ENCODE measurements at places on chromosomes 12 and 14. TPM values are rescaled to one million over a fixed set of nuclear protein-coding genes. Genes with fewer than 3 reads are reported as not detected.

- no peak overlapping the region for H3K27ac ChIP-seq
- H3K36me3 ChIP-seq, result no peaks in the 10 kb centered on the region
- no peaks in the 10 kb centered on the region for H3K4me1 ChIP-seq
- no peaks in the 10 kb centered on the region for H3K27me3 ChIP-seq
These were observed 48.8 kb upstream of the SLCO1C1 start for GRCh38 chr12:20646239-20646827.

DNA sequence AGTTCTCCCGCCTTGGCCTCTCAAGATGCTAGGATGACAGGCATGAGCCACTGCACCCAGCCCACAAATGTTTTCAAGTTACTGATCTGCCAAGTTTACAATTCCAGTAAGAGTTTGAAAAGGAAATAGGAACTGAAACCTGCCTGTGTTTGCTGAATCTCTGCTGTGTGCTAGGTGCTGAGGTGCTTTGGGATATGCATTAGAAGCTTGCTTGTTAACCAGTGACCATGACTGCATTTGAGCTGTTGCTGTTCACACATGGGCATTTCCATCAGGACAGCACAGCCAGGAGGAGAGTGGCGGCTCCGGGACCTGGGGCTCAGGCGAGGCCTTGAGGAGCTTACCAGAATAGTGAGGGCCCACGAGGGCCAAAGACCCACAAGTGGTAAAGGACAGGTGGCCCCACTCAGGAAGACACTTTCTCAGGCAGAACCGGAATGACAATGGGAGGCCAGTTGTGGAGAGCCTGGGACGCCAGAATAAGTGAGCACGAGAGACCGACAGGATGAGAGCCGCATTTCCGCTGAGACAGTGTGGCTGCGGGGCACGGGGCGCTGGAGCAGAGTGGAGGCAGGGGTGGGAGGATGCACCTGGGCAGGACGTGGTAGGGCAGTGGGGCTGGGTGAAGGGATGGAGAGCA, 54.5 kb upstream of the MMP17 start:
- peaks cover 18% of the 10 kb centered on the region for H3K4me1 ChIP-seq
- no peak overlapping the region for H3K27ac ChIP-seq
- H3K4me3 ChIP-seq, result no peak overlapping the region
- no peaks in the 10 kb centered on the region for H3K27me3 ChIP-seq
- no peak for DNase-seq
- H3K36me3 ChIP-seq, result peaks cover 30% of the 10 kb centered on the region

Gene SCNN1A
- polyA plus RNA-seq, result 13.2 TPM

DNA sequence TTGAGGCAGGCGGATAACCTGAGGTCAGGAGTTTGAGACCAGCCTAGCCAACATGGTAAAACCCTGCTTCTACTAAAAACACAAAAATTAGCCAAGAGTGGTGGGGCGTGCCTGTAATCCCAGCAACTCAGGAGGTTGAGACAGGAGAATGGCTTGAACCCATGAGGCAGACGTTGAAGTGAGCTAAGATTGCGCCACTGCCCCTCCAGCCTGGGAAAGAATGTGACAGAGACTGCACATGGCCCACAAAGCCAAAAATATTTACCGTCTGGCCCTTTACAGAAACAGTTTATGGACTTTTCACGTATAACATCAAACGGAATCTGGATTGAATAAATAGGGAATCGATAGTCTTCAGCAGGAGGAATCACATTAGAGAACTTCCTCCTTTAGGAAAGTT, 3.5 kb downstream of the RSRC2 start:
- H3K27ac ChIP-seq, result peak overlapping the region; percentile 7
- no peak overlapping the region for H3K4me3 ChIP-seq
- no peak for DNase-seq
- H3K36me3 ChIP-seq, result peaks cover 11% of the 10 kb centered on the region
- no peaks in the 10 kb centered on the region for H3K27me3 ChIP-seq
- peaks cover 20% of the 10 kb centered on the region for H3K4me1 ChIP-seq

Gene HCAR3
- polyA plus RNA-seq, result 2.8 TPM

GRCh38 chr12:95944108-95944704, 1.1 kb downstream of the AMDHD1 start:
- H3K4me3 ChIP-seq, result no peak overlapping the region
- H3K27me3 ChIP-seq, result no peaks in the 10 kb centered on the region
- H3K27ac ChIP-seq, result no peak overlapping the region
- no peaks in the 10 kb centered on the region for H3K36me3 ChIP-seq
- no peak for DNase-seq
- peaks cover 9% of the 10 kb centered on the region for H3K4me1 ChIP-seq

DNA sequence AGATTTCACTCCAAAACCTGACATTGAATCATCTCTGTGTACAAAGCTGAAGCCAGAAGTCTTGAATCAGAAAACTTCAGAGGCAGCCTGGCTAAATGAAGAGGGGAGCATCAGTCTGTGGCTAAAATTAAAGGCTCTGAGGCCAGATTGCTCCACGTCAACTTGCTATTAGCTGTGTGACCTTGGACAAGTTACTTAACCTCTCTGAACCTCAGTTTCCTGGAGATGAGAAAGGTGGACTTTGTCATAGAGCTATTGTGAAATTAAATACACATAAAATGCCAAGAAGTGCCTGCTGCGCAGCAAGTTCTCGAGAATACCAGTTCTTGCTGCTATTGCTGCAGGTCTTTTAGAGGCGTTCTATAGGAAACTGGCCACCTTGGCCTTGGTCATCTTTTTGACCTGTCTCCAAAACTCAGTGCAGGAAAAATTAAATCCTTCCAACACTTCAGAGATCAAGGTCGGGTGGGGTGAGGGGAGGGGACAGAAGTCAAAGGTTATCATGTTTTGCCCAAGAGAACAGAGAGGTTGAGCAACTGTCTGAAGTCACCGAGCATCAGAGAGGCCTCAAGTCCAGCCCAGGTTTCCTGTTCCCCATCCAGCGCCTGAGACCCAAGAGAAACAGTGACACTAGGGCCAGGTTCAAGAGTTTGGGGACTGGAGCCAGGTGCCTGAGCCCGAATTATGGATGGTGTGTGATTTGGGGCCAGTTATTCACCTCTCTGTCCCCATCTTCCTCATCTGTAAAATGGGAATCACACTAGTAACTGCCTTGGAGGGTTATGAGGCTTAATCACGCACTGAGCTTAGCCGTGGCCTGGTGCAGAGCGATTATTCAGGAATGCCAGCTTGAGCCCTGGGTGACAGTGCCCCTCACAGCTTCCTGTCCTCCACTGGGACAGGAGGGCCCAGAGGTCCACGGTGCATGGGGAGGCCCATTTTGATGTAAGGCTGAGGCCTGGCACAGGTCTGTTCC, 1.1 kb downstream of the SERPINA1 start:
- H3K27me3 ChIP-seq, result peaks cover 4% of the 10 kb centered on the region
- DNase-seq, result no peak
- no peaks in the 10 kb centered on the region for H3K36me3 ChIP-seq
- peaks cover 5% of the 10 kb centered on the region for H3K4me1 ChIP-seq

Gene CD163
- polyA plus RNA-seq, result 0.14 TPM

DNA sequence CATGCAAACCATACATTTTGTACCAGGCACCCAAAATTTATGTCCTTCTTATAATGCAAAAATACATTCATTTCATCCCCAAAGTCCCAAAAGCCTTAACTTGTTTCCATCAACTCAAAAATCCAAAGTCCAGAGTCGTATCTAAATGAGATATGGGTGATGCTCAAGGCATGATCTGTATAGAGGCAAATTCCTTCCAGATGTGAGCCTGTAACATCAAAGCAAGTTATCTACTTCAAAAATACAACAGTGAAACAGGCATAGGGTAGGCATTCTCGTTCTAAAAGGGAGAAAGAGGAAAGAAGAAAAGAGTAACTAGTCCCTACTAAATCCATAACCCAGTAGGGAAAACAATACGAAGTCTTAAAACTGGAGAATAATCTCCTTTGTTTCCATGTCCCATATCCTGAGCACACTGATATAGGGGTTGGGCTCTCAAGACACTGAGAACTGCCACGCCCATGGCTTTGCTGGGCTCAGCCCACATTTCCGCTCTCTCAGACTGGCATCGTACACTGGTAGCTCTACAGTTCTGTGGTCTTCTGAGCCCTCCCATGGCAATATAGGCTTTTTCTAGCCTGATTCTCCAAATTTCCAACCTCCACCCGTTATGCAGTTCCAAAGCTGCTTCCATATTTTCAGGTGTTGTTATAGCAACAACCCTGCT, 232.8 kb downstream of the TMTC2 start:
- H3K4me1 ChIP-seq, result no peaks in the 10 kb centered on the region
- H3K27ac ChIP-seq, result no peak overlapping the region
- no peak for DNase-seq
- H3K4me3 ChIP-seq, result no peak overlapping the region

Gene PLBD1
- polyA plus RNA-seq, result 13.4 TPM

DNA sequence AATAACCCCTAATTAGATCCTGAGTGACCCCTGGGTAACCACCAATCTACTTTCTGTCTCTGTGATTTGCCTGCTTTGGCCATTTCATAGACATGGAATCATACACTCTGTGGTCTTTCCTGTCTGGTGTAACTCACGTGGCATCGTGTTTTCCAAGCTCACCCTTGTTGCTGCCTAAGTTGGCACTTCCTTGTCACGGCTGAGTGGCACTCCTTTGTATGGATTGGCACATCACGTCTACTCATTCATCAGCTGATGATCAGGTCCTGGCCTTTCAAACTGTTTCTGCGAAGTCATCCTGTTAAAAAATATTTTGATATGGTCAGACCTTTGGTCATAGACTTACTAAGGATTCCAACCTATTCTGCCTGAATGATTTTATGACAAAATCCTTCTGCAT, 87.7 kb downstream of the GLT1D1 start:
- H3K27ac ChIP-seq, result no peak overlapping the region
- H3K27me3 ChIP-seq, result no peaks in the 10 kb centered on the region

DNA sequence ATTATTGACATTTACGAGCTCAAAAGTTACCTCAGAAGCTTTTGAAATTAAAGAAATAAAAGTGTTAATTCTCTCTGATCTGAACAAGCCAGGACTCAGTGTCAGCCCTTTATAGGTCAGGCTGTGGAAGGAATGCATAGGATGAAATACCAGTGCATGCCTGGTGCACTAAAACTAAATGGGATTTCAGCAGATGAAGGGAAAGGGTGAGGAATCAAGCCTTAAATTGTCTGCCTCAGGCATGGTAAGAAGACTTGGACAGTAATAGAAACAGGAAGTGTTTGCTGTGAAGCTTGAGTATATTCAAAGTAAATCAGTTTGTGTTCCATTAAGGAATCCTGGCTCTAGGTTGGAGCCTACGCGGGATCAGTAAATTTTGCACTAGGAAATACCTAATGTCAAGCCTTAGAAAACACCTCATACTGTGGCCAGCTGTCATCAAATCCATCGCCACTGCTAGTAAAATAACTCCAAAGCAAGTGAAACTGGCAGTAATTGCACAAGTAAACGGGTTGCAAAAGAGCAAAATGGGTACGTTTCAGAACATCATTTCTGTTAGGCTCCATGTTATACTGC, 76.3 kb downstream of the PDE3A start:
- H3K4me3 ChIP-seq, result no peak overlapping the region
- no peak for DNase-seq
- no peaks in the 10 kb centered on the region for H3K36me3 ChIP-seq
- H3K27ac ChIP-seq, result no peak overlapping the region
- no peaks in the 10 kb centered on the region for H3K27me3 ChIP-seq

Gene CCDC88C
- polyA plus RNA-seq, result 1.9 TPM

DNA sequence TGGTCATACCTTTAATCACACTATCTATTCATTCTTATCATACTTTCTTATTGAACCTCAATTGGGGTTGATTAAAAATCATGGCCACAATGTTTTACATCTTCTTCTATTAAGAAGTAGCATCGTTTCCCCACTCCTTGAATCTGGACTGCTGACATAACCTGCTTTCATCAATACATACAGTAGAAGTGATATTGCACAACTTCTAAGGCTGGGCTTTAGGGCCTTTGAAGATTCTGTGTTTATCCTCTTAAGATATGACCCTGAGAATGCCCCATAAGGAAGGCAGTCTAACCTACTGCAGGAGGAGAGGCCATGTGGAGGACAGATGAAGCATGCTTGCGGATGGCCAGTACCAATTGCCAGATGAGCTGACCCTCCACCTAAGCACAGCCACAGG, 1142.8 kb upstream of the SEL1L start:
- H3K36me3 ChIP-seq, result no peaks in the 10 kb centered on the region
- H3K4me1 ChIP-seq, result no peaks in the 10 kb centered on the region
- H3K4me3 ChIP-seq, result no peak overlapping the region
- H3K27me3 ChIP-seq, result no peaks in the 10 kb centered on the region

Gene DPF3
- 1.1 TPM for polyA plus RNA-seq

Gene BEGAIN
- 0.28 TPM for polyA plus RNA-seq

- no peaks in the 10 kb centered on the region for H3K4me1 ChIP-seq
- no peak overlapping the region for H3K4me3 ChIP-seq
- no peak for DNase-seq
These were observed 131.8 kb downstream of the PTPRR start for GRCh38 chr12:70788774-70789173.

DNA sequence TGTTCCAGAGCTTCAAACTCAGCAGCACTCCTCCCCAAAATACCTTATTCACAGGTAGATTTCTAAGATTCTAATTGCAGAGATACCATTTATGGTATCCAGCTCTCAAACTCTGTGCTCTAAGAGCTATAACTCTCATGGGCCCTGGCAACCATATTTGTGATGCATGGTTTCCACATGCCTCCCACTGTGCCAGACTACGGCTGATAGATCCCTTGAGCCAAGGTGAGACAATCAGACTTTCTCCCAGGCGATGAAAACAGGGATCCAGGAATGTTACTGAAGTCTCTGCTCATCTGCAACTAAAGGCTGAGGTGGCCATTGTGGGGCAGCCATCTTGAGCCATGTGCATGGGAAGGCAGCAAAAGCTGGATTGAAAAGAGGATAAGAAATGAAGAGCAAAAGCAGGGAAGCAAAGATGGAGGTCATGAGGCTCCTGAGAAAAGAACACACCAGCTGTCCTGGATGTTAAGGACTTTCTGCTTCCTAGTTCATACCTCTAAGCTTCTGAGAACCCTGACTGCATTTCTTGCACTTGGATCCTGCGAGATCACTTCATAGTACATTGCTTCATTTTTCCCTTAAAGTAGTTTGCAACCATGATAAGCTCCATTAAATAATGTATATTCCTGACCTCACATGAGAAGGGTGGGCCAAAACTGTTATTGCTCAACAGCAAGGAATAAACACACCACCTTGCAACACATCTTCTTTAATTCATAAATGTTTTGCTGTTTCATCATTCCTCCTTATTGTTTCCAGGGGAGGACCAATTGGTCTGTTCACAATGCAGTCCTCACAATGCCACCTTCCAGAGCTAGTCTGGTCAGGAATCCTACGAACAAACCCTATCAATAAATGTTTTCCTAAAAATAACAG, 5.4 kb downstream of the EGLN3 start:
- no peak for DNase-seq
- H3K4me3 ChIP-seq, result no peak overlapping the region
- H3K27me3 ChIP-seq, result peaks cover 19% of the 10 kb centered on the region

Gene RPS6KL1
- polyA plus RNA-seq, result 0.69 TPM

Gene RPL10L
- polyA plus RNA-seq, result not detected

- H3K4me3 ChIP-seq, result no peak overlapping the region
- no peaks in the 10 kb centered on the region for H3K4me1 ChIP-seq
- H3K27me3 ChIP-seq, result no peaks in the 10 kb centered on the region
- H3K27ac ChIP-seq, result no peak overlapping the region
These were observed 185.5 kb downstream of the PIWIL1 start for GRCh38 chr12:130523208-130523607.

Gene FAM186B
- 0.13 TPM for polyA plus RNA-seq

Gene KRT74
- polyA plus RNA-seq, result 0.10 TPM
